ENCODE measurements at places on chromosomes 3 and 15. TPM values are rescaled to one million over a fixed set of nuclear protein-coding genes. Genes with fewer than 3 reads are reported as not detected.

Gene PLAAT1
- total RNA-seq, result 18.3 TPM

Gene MST1R
- total RNA-seq, result 0.41 TPM

Gene SPSB4
- total RNA-seq, result 4.1 TPM

Gene TUSC7
- total RNA-seq, result not detected

All from frontal cortex (tissue), 4 donors.